ENCODE measurements at places on chromosomes 5 and 9. TPM values are rescaled to one million over a fixed set of nuclear protein-coding genes. Genes with fewer than 3 reads are reported as not detected.

EDIL3 gene
- total RNA-seq = not detected

CD180 gene
- total RNA-seq = 0.44 TPM

TMOD1 gene
- total RNA-seq = 13.1 TPM

LPCAT1 gene
- 8.8 TPM for total RNA-seq

MSX2 gene
- not detected for total RNA-seq

LHX6 gene
- total RNA-seq = 0.31 TPM

CA9 gene
- total RNA-seq = not detected

ANGPTL2 gene
- total RNA-seq = 6.3 TPM

LCN15 gene
- total RNA-seq = not detected

HCN1 gene
- total RNA-seq = not detected

RASEF gene
- 6.1 TPM for total RNA-seq

PPP3R2 gene
- not detected for total RNA-seq

C1QTNF3 gene
- 3.6 TPM for total RNA-seq

DNA sequence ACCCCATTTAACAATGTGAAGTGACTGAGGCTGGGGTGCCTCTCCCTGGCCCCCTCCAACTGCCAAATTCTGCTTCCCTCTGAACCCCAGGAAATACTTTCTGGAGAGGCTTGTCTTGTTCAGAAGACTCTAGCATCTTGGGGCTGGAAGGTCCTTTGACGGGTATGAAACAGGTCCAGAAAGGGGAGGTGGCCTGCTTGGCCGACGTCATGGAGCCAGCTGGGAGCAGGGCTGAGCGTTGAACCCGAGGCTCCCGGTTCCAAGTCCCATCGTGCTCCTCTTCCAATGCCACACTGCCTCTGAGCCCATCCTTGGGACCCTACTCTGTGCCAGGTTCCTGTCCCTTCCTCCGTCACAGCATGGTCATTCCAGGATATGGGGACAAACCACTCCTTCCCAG lies 46.9 kb downstream of the NDST1 start:
- no peak for DNase-seq

DNA sequence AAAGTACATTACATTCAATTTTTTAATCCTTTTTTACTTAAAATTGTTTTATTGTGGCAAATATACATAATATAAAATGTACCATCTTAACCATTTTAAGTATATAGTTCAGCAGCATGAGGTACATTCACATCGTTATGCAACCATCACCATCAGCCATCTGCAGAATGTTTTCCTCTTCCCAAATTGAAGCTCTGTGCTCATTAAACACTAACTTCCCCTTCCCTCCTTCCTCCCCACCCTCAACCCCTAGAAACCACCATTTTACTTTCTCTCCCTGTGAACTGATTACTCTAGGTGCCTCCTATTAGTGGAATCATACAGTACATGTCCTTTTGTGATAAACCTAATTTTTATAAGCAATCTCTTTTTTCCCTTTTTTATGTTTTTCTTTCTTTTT lies 15.6 kb downstream of the TEX53 start:
- DNase-seq = no peak

GRCh38 chr9:91042541-91042940 lies 240.9 kb downstream of the SYK start:
- no peak for DNase-seq

- DNase-seq = no peak
Observed at GRCh38 chr5:173968154-173968797, 20.7 kb upstream of the C5orf47 start.

GRCh38 chr9:101201630-101202029 lies 173.1 kb downstream of the PLPPR1 start:
- no peak for DNase-seq

DNA sequence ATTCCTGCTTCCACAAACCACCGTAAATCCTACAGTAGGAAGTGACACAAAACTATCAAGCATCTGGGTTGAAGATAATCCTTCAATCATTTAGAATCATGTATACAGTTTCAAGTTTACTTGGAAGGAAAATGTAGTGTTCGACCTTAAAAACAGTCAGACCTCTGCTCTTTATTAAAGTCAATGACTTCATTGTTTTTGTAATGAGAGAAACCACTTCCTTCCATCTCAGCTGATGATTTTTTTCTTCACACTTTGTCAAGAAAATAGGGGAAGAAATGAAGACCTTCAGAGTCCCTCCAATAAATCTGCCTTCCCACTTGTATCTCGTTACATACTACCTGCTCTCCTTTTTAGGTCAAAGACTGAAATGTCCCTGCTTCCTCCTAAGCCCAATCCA lies 30.1 kb downstream of the TUSC1 start:
- DNase-seq = no peak

- no peak for DNase-seq
Observed at GRCh38 chr9:121707477-121708424, 56.3 kb downstream of the DAB2IP start.

GRCh38 chr5:55920784-55921183 lies 69.6 kb downstream of the IL31RA start:
- no peak for DNase-seq

DNA sequence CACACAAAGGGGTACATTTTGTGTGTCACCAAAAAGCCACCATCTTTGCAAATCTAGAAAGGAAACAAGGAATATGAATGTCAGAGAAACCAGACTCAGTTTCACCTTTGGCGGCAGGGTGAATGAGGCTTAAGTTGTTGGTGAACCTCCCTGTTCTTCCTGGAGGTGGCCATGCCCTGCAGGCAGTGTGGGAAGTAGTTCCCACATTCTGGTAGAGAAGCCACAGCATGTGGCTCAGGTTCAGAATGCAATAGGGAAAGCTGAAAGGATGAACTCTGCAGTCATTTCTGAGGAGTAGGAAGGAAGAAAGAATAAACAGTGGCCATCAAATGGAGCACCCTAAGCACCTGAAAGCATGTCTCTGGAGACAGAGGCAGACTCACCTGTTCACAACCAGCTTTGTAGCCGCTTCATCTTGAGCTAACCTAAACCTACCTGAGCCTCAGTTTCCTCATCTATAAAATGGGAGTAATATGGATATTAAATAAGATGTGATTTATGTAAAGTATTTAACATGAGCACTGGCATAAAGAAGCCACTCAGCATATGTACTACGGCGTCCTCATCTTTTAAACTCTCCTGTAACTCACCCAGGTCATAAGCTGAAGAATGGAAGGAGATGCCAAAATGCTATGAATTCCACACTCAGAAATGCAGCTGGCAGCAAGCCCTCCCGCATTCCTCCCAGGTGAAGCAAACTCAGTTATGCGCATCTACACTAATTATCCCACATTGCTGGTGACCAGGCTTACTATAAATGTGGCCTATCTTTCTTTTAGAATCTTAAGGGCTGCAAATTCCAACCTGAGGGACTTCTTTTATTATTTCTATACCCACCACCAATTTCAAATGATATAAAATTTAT lies 86.0 kb downstream of the ZNF608 start:
- DNase-seq = no peak

DNA sequence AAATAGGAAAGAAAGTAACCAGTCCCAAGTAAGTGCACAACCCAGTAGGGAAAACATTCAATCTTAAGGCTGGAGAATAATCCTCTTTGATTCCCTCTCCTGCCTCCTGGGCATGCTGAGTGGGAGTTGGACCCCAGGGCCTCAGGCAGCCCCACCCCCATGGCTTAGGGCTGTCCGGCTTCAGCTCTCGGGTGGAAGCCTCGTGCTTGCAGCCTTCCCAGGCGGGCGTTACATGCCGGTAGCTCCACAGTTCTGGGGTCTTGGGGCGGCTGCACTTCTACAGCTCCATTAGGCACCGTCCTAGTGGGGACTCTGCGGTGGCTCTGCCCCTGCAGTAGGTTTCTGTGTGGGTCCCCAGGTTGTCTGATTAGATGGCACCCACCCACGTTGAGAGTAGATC lies 10.1 kb downstream of the GLIPR2 start:
- no peak for DNase-seq

DNA sequence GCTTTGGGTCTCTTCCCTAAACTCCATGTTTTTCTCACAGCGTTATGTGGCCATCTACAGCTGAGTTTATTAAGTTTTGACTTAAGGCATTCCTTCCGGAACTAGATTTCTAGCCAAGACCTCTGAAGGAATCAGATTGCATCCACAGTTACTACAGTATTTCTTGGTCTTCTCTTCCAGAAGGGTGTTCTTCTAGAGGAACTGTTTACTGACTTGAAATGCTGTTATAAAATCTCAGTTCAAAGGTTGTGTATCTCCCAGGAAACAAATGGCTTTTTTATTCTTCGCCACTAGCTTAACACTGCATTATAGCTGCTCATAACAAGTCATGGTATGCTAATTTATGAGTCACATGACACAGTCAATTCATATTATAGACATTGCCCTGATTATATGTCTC lies 55.3 kb upstream of the RAD23B start:
- no peak for DNase-seq

- DNase-seq = no peak
Observed at GRCh38 chr5:106376522-106376921, 1294.2 kb downstream of the EFNA5 start.

DNA sequence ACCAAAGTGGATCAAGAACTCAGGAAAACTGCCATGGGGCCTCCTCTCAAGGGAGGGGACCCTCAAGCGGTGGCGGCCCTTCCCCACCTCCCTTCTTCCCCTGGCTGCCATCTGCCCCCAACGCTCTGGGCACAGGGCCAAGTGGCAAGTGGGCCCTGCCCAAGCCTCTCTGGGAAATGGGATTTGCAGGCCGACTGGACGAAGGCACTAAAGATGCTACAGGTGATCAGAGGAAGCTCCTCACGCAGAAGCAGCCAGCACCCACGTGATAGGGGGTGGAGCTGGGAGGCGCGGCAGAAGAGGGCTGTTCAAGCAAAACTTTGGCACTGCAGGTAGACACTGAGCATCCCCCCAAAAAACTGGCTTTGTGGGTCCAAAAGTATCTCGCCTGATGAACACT lies 52.7 kb upstream of the UBTD2 start:
- no peak for DNase-seq

DNA sequence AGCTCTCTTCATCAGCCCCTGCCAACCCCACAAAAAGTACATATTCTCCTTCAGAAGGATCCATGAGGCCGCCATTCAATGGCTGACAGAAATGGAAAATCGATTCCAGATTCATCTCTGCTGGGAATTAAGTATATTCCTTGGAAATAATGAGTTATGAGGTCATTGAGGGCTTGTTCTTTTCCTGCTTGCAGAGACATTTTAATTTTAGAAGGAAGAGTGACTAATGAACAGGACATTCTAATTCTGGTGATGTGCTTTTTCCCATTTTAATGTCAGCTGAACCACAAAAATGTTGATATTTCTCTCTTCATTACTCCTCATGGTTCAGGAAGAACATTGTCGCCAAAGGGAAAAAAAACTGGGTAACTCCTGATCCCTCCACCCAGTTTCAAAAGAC lies 314.0 kb downstream of the PIK3R1 start:
- no peak for DNase-seq

GRCh38 chr9:90926936-90927335 lies 125.3 kb downstream of the SYK start:
- no peak for DNase-seq

- no peak for DNase-seq
Observed at GRCh38 chr9:110767559-110768063, 99.0 kb downstream of the MUSK start.

- DNase-seq = no peak
Observed at GRCh38 chr5:147796556-147797308, 14.2 kb upstream of the JAKMIP2 start.

DNA sequence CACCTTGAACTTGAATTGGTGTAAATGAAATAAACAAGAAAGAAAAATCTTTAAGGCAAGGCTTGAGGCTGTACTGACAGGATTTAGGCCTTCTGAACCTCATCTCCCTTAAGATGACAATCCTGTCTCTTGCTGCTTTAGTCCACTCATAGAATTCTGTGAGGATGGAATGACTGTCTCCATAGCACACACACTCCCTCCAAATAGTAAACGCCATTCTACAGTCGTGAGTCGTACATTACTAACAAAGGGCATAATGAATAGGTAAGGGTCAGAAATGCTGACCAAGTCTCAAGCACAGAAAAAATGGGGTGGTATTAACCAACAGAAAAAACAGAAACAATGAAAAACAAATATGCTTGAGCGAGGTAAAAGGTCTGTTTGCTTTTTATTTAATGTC lies 71.8 kb upstream of the SIMC1 start:
- no peak for DNase-seq

DNA sequence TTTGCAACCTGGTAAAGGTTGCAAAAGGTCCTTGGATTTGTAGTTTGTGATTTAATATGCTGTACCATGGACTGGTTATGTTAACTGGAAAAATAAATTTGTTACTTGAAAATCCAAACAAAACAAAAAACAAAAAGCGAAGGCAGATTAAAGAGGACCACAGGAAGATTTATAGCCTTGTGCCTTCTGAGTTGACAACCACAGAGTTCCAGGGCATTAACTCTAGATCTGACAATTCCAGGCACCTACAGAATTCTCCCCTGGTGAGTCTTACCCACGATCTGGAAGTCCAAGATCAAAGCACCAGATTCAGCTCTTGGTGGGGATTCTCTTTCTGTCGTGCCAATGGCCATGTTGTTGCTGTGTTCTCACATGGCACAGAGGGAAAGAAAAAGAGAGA lies 107.9 kb upstream of the SELENOP start:
- DNase-seq = no peak

- DNase-seq = no peak
Observed at GRCh38 chr5:114857941-114858551, 311.7 kb downstream of the TRIM36 start.

Measured in right lobe of liver (tissue), 6 donors.